ENCODE measurements at places on chromosomes 5 and 9.
A peak's percentile ranks its signal among the peaks of the same experiment; 100 is the strongest.

- DNase-seq: no peak
Measured at GRCh38 chr5:167973126-167973525, 318.3 kb upstream of the WWC1 start.

DNA sequence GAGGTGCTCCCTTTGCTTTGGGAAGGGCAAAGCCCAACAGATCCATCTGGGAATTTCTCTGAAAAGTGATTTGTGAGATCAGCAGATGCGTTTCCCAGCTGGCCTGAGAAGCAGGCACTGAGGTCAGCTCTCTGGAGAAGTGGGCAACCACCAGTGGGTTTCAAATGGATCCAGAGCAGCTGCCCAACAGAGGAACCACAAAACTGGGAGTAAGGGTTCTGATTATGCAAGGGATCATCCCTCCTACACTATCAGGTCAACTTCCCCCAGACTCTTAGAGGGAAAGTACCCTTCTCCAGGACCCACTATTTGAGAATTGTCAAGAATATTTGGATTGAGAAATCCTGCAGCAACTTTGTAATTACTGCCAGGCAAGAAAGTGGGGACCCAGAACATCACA lies 21.7 kb downstream of the CCL28 start:
- no peak for DNase-seq

- no peak for DNase-seq
Measured at GRCh38 chr9:78103971-78104433, 72.4 kb upstream of the GNAQ start.

DNA sequence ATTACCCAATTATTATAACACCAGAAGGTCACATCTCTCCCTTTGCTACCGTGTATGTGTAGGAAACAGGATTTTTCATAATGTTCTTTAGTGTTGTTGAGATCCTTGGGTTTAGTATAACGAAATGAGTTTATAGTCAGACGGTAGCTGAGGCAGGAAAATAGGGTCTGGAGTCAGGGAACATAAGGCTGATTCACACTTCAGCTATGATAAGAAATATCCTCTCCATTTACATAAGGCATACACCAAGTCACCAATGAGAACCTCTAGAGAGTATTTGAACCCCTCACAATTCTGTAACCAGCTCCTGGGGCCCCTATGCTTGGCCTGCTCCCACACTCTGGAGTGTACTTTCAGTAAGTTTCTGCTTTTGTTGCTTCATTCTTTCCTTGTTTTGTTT lies 58.9 kb upstream of the ANKH start:
- no peak for DNase-seq

DNA sequence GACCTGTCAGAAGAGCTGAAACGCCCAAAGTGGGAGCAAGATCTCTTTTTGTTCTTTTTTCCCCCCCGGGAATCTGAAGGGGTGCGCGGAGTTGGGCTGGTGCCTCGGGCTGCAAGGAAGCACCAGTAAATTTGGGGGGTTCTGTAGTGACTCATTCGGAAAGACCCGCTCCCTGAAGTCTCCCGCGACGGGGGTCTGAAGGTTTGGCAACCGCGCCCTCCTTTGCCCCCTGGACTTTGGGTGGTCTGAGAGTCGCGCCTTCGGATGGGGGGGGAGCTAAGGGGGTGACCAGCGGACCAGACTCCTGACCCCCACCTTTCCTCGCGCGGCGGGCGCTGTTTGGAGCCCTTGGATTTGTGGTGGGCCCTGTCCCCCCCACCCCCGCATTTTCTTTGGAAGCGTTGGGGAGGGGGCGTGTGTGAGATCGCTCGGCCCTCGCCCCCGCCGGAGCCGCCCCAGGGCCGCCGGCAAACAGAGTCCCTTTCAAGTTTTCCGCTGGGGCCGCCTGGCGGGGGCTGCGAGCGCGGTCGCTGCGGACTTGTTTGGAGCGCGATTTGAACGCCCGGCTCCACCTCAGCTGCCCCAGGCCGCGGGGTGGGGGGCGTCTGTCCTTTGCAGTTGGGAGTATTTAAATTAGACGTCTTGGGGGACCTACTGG lies 2.0 kb downstream of the CXXC5 start:
- peak; percentile 50 for DNase-seq

DNA sequence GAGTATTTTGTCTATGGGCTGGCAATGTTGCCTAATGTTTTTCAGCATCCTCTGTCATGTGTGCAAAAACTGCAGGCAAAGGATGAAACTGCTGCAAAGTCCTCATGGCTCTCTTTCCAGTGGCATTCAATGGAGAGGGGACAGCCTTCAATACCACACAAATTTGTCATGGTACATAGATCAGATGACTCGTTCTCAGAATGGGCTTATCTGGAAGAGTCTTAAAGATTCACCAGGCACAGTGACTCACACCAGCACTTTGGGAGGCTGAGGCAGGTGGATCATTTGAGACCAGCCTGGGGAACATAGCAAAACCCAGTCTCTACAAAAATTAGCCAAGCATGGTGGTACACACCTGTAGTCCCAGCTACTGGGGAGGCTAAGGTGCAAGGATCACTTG lies 5.3 kb downstream of the CDKN2AIPNL start:
- no peak for DNase-seq

- no peak for DNase-seq
Measured at GRCh38 chr5:104754311-104754995, 1191.9 kb upstream of the NUDT12 start.

DNA sequence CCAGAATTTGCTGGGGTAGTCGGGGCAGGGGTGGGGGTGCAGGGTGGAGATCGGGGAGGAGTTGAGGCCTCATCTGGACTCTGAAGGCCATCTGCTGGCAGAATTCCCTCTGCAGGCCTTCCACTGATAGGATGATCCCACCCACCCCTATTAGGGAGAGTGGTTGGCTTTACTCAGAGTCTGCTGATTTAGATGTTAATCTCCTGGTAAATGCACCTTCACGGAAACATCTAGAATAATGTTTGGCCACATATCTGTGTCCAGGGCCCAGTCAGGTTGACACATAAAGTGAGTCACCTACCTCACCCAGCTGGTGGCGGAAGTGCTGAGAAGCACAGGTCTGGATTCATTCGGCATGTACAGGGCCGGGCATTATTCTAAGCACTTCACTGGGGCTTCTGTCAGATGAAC lies 50.0 kb downstream of the DAPK1 start:
- no peak for DNase-seq

DNA sequence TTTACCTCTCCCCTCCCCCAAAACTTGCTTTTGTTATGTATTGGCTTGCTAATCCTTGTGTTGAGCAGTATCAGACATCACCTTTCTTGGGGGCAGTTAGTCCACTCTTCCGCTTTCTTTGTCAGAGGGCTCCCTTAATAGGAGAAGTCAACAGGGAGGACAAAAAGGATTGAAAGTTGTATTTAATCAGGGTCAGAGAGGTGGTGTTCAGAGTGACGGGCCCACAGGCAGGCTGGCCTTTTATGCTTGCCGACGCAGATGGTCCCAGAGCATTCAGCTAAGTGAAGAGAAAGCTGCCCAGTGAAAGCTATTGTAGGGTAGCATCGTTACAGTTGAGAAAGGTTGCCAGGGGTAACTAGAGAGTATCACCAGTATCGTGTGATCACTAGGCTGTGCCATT lies 131.1 kb downstream of the ZCCHC7 start:
- no peak for DNase-seq

DNA sequence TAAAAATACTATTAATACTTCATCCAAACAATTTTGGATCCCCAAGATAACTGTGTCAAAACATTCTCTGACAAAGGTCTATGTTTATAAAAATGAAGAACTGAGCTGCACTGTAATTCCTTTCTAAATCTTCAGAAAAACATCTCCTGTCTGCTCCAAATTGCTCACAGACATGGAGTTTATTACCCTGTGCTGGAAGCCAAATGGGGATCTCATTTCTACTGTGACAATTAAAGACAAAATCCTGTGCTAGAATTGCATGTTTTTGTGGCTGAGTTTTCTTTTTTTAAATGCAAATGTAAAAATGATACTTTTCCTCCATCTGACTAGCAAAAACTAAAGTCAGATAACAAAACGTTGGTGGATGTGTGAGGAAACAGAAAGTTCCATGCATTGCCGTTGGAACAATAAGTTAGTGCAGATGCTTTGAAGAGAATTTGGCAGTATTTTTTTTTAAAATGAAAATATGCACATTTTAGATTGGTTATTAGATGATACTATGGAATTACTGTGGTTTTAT lies 93.5 kb downstream of the GNA14 start:
- no peak for DNase-seq

GRCh38 chr5:178125253-178125906 lies 5.4 kb upstream of the RMND5B start:
- DNase-seq: no peak

GRCh38 chr5:79014631-79015030 lies 29.5 kb upstream of the ARSB start:
- DNase-seq: no peak

DNA sequence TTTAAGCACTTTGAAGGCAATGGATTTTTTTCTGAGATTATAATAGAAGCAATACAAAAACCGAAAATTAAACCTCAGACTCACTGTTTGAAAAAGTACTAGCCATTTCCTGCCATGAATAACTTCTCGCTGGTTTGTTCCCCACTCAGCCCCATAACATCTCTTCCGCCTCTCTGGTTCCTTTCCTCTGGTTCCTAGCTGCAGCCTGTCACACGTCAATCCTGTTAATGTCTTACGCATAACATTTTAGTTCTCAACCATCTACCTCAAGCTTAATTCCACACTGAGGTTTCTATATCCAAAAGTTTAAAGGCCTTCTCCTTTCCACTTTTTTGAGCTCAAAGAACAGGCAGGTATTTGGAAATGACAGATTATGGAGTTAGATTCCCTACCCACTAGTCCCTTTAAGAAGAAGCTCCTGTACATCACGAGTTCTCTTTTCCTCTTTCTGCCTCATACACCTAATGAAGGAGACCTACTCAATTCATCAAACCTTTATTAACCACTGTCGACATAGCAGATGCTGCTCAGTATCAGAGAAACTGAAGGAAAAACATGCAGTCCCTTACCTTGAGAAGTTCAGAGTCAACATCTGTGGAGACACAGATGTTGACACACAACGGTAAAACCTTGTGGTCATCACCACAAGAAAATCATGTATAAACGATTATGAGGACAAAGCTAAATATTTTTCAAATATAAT lies 243.0 kb upstream of the PTGER4 start:
- no peak for DNase-seq

DNA sequence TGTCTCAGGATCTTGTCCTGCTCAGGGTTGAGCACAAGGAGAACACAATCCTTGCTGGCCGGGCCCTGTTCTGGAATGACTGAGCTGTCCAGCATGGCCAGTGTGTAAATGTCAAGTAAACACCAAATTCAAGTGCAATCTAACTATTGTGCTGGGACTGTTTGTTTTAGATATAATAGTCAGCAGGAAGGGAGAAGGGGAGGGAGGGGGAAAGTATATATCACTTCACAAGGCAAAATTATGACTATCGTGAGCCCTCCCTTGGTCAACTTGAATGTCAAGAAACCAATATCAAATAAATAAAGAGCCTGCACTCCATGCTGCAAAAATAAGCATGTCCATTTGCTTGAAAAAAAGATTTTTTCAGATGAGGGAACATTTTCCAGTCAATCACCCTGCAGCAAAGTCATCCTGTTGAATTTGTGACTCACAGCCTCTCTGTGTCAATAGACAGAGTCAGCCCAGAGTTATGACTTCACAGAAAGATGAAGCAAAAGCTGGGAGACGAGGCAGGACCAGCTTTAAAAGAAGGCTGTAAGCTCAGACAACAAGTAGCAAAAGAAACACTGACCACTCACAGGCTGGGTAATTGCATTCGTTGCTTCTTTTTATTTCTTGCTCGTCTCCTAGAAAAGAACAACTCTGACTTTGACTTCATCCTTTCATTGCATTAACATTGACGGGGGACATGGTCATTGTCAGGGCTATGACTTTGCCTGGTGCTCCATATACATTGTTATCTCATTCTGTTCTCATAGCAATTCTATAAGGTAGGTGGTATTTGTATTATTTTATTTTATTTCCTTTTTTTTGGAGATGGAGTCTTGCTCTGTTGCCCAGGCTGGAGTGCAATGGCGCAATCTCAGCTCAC lies 15.3 kb upstream of the KLF4 start:
- peak; percentile 76 for DNase-seq

DNA sequence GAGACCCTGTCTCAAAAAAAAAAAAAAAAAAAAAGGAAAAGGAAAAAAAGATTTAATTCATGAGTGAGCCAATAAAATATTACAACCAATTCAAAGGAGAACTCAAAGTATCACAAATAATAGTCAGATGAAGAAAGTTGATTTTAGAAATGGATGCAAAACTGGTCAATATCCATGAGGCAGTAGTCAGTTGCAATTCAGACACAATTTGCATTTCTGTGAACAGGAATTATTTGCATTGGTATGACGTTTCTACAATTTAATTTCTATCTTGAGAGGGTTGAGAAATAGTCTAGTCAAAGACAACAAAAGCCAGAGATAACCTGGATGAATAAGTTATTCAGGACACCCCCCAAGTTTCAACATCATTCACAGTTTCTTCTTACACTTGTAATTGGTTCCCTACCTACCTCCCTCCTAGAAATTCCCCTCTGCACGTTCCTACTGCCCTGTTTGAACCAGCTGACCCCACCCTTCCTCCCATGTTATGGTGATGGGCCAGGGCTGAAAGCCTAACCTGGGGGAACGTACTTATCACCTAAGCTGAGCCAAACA lies 28.6 kb upstream of the CDKN2AIPNL start:
- no peak for DNase-seq

DNA sequence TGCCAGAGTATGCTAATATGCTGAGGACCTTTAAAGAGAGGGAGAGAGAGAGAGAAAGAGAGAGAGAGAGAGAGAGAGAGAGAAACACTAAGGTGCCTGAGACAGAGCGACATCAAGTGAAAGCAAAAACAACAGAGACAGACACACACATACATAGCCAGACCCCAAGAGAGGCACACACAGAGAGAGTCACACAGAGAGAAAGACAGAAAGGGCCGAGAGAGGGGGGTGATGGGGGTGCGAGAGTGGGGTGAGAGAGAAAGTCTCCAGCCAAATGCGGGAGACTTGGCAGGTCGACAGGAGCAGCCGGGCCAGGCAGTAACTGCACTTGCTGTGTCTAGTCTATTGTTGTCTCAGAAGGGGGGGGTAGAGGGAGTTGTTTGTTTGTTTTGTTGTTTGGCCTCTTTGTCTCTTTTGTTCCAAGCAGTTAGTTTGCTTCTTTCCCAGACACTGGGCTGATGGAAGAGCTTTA lies 30.1 kb upstream of the NFIB start:
- DNase-seq: no peak

DNA sequence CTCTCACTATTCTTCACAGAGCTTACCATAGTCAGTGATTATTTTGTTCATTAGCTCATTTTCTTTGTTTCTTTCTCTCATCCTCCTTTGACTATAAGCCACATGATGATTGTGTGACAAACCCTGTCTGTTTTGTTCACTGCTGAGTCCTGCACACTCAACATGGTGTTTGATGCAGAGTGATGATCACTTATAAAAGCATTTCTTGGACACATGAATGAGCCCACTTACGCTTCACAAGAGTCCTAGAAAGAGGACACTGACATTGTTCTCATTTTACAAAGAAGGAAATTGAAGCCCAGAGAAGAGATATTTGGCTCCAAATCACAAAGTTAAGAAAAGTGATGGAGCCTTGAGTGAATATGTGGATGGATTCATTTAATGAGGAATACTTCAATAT lies 13.4 kb downstream of the ABLIM3 start:
- no peak for DNase-seq
